Pericardium fibroblast (primary cell): ENCODE measurements at places on chromosomes 5 and 9. TPM values are rescaled to one million over a fixed set of nuclear protein-coding genes. Genes with fewer than 3 reads are reported as not detected.

The DDX4 gene
- total RNA-seq = not detected in 2 replicates

The SPACA9 gene
- total RNA-seq = 2.0 and 7.3 TPM in 2 replicates

The UQCRQ gene
- total RNA-seq = 113 and 199 TPM in 2 replicates

The ZNG1A gene
- 19.9 and 20.5 TPM in 2 replicates for total RNA-seq

The FOXD4L6 gene
- 0.09 TPM in 1 of 2 replicates, not detected in the other for total RNA-seq

The P4HA2 gene
- 179 and 202 TPM in 2 replicates for total RNA-seq

The PCDHB3 gene
- 0.23 TPM in 1 of 2 replicates, not detected in the other for total RNA-seq

The TMEM174 gene
- not detected in 2 replicates for total RNA-seq

The KIF20A gene
- 1.3 and 4.3 TPM in 2 replicates for total RNA-seq

The KLHL3 gene
- 3.4 and 5.1 TPM in 2 replicates for total RNA-seq

The SLC34A3 gene
- total RNA-seq = not detected in 2 replicates

The MED7 gene
- 2.6 and 4.0 TPM in 2 replicates for total RNA-seq

The ANKRD18A gene
- not detected in 2 replicates for total RNA-seq

The PWWP2A gene
- total RNA-seq = 14.4 and 19.5 TPM in 2 replicates

The SPEF2 gene
- 1.5 and 1.8 TPM in 2 replicates for total RNA-seq

The CD274 gene
- 0.43 and 4.4 TPM in 2 replicates for total RNA-seq

The LCN1 gene
- 0.58 TPM in 1 of 2 replicates, not detected in the other for total RNA-seq

The NR5A1 gene
- not detected in 2 replicates for total RNA-seq

The SLC34A1 gene
- total RNA-seq = not detected in 2 replicates

The TAF1L gene
- not detected in 2 replicates for total RNA-seq

The TESK1 gene
- 20.8 and 31.1 TPM in 2 replicates for total RNA-seq

The SLC4A9 gene
- total RNA-seq = under 0.01 TPM in 1 of 2 replicates, not detected in the other

The PCDHB8 gene
- total RNA-seq = not detected in 2 replicates

The PRSS3 gene
- 12.5 and 14.4 TPM in 2 replicates for total RNA-seq

The PCDHGB7 gene
- total RNA-seq = 8.3 and 12.5 TPM in 2 replicates

The SEMA6A gene
- total RNA-seq = 1.4 and 2.9 TPM in 2 replicates
